Bronchial epithelial cell (primary cell): ENCODE measurements at places on chromosomes 3 and 15.

GRCh38 chr15:88004399-88004798 is 252.1 kb downstream of the NTRK3 start:
- DNase-seq: no peak

DNA sequence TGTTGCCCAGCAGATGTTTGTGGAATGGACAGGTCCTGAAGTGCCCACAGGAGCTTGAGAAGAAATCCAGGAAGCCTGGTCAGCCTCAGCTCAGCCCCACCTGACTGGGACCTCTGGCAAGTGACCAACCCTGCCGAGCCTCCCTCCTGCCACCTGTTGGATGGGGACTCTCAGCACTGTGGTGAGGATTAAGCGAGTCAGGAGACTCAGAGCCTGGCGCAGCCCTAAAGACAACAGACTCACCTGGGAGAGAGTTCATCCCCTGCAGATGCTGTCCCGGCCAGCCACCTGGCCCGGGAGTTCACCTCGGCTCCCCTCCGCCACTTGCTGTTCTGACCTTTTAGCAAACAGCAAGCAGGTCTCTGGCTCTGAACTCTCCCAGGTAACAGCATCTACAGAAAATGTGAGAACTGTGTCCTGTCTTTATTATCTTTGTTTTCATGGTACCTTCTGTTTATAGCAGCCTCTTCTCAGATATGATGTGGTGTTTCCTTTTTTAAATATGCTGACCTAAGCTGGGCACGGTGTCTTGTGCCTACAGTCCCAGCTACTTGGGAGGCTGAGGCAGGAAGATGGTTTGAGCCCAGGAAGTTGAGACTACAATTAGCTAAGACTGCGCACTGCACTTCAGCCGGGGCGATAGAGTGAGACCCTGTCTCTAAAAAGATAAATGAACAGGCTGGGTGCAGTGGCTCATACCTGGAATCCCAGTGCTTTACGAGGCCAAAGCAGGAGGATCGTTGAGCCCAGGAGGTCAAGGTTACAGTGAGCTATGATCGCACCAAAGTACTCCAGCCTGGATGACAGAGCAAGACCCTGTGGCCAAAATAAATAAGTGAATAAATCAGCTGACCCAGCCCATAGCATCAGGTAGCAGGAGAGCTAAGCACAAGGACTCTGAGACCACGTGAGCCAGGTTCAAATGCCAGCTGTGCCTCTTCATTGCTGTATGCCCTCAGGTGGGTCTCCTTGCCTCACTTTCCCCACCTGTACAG is 32.4 kb upstream of the SLC6A6 start:
- peak; percentile 25 for DNase-seq

GRCh38 chr3:32198714-32199113 is 39.8 kb upstream of the CMTM8 start:
- no peak for DNase-seq

DNA sequence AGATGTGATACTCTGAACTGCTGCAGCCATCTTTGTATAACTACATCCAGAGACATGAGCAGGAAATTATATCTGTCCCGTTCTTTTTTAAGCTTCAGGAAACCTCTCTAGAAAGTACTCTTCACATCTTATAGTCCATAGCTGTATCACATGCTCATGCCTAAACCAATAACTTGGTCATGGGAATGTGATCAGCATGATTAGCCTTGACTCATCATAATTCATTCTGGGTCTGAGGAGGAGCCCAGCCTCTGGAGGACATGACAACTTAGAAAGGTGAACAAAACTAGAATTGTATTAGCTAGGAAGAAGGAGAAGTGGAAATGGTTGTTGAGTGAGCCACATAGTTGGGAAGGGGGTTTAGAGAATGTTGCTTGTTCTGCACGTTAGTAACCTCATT is 12.9 kb downstream of the PPM1L start:
- no peak for DNase-seq

DNA sequence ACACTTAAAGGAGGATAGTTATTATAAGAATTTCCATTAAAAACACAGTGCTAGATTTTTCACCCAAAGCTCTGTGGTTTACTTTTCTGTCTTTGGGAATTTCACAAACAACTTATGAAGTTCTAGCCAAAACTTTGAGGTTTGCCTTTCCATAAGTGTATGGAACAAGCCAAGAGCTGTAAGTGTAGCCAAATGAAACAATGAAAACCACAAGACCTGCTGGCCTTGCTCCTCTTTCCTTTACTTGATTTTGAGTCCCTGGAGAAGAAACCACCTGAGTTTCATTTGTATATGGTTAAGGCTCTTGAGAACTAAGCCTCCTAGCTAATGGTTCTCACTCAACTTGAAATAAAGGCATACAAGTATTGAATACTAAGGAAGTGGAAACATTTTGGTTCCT is 365.3 kb upstream of the EPHA3 start:
- DNase-seq: no peak

GRCh38 chr3:77247061-77247460 is 207.2 kb downstream of the ROBO2 start:
- no peak for DNase-seq

DNA sequence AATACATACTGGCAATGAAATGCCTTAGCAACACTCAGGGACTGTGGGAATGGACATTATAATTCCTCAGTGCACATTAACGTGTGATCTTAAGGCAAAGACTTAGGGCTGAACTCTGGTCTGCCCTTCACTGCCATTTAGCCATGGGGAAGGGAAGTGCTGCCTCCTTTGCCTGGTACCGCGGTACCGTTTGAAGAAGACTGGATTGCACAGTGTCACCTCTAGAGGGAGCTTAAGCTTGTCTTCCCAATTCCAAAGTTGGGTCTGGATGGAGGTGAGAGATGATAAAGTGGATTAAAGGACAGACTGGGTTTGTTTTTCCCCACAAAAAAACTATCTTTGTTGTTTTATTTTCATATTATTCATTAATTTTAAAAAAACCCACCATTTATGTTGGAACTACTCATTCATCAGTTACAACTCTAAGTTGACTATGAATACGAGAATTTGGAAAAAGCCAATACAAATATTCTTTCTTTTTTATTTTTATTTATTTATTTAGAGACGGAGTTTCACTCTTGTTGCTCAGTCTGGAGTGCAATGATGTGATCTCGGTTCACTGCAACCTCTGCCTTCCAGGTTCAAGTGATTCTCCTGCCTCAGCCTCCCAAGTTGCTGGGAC is 60.0 kb upstream of the SYN2 start:
- DNase-seq: peak; percentile 48

- peak; percentile 100 for DNase-seq
Observed at GRCh38 chr3:190265796-190266195, 56.5 kb downstream of the CLDN1 start.

DNA sequence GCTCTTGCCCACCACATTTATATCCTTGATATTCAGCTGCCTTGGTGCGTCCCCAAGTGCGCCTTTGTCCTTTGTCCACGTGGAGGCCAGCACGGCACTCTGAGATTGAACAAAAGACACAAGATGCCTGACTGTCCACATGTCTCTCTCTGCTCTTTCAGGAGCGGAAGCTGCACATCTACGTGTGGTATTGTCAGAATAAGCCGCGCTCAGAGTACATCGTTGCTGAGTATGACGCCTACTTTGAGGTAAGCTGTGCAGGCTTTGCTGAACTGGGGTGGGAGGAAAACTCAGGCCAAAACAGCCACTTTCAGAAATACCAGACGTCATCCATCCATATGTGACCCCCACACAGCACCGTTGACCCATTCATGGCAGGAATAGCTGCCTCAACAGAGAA is 72.0 kb upstream of the UMPS start:
- no peak for DNase-seq

- no peak for DNase-seq
Observed at GRCh38 chr15:81619002-81619401, 245.0 kb upstream of the TMC3 start.

GRCh38 chr3:149454746-149455145 is 19.8 kb upstream of the TM4SF4 start:
- DNase-seq: peak; percentile 6

GRCh38 chr3:120425572-120426250 is 25.1 kb downstream of the FSTL1 start:
- DNase-seq: no peak

DNA sequence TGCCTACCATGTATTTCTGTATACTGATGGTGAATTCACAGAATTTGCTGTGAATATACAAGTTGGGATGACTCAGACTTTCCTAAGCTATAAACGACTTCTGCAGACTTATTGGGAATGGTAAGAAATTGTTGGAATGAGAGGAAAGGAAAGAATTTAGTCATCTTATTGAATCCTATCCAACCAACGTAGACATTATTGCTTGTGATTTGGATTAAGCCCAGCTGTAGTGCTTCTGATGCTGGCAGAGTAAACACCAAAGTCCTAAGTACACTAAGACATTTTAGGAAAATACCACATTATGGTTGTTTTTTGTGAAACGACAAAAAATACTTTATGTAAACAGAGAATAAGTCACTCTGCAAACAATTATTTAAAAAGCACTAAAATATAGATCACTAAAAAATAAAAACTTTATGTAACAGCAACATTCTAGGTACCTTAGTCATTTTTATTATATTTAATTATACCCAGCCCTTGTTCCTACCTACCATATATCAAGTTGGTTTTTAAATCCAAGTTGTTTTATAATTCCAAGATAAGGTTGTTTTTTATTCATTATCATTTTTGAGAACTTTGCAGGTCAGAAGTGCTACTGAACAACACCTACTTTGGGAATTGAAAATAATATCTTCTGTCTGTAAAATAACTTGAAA is 99.2 kb upstream of the MLF1 start:
- DNase-seq: peak; percentile 66

- DNase-seq: no peak
Observed at GRCh38 chr3:4029135-4029534, 229.9 kb downstream of the LRRN1 start.

DNA sequence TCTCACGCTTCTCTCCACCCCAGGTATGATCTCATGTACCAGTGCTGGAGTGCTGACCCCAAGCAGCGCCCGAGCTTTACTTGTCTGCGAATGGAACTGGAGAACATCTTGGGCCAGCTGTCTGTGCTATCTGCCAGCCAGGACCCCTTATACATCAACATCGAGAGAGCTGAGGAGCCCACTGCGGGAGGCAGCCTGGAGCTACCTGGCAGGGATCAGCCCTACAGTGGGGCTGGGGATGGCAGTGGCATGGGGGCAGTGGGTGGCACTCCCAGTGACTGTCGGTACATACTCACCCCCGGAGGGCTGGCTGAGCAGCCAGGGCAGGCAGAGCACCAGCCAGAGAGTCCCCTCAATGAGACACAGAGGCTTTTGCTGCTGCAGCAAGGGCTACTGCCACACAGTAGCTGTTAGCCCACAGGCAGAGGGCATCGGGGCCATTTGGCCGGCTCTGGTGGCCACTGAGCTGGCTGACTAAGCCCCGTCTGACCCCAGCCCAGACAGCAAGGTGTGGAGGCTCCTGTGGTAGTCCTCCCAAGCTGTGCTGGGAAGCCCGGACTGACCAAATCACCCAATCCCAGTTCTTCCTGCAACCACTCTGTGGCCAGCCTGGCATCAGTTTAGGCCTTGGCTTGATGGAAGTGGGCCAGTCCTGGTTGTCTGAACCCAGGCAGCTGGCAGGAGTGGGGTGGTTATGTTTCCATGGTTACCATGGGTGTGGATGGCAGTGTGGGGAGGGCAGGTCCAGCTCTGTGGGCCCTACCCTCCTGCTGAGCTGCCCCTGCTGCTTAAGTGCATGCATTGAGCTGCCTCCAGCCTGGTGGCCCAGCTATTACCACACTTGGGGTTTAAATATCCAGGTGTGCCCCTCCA is 19.1 kb downstream of the TYRO3 start:
- DNase-seq: no peak

- peak; percentile 90 for DNase-seq
Observed at GRCh38 chr3:190517687-190518086, 3.8 kb downstream of the IL1RAP start.

DNA sequence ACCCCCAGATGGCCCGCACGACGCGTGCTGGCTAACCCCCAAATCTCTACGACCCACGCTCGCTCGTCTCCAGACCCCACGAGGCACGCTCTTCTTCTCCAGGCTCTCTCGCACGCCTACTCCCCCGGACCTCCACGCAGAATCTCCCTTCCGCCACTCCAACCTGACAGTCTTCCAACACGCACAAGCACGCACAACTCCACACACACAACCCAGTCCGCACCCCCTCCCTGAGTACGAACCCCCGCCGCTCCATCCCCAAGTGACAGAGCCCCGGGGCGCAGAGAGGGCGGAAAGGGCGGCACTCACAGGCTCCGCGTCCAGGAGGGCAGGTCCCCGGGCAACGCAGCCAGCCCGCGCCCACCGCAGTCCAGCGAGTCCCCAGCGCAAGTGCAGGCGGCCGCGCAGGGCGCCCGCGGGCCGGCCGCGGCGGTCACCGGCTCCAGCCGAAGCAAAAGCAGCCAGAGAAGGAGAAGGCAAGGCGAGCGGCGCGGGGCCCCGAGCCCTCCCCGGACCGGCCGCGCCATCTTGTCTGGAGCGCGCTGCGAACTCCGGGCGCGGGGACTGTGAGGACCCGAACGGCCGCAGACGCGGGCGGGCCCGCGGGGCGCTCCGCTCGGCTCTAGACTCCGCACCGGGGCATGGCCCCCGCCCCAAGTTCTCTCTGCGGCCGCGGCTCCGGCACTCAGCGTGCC is 794 bp downstream of the LRIG1 start:
- no peak for DNase-seq
